Sigmoid colon (tissue), 7 donors: ENCODE measurements at places on chromosomes 4 and X. TPM values are rescaled to one million over a fixed set of nuclear protein-coding genes. Genes with fewer than 3 reads are reported as not detected.

Gene CNGA1
- 3.0 TPM for polyA plus RNA-seq

Gene TIGD4
- polyA plus RNA-seq: 0.25 TPM

Gene CDS1
- 6.9 TPM for polyA plus RNA-seq

Gene EMCN
- polyA plus RNA-seq: 1.2 TPM

Gene MAGEC1
- not detected for polyA plus RNA-seq

Gene PRKG2
- polyA plus RNA-seq: 1.2 TPM

Gene PCDH11X
- polyA plus RNA-seq: not detected

Gene SLC4A4
- 10.6 TPM for polyA plus RNA-seq

Gene ASMTL
- 24.0 TPM for polyA plus RNA-seq

Gene RNF175
- polyA plus RNA-seq: not detected

Gene MSX1
- polyA plus RNA-seq: 1.2 TPM

Gene CPXCR1
- not detected for polyA plus RNA-seq

Gene CLIC2
- polyA plus RNA-seq: 5.1 TPM

Gene CHIC1
- polyA plus RNA-seq: 2.5 TPM

Gene GATA1
- not detected for polyA plus RNA-seq

Gene REPS2
- polyA plus RNA-seq: 10.2 TPM

Gene SLC25A14
- 4.8 TPM for polyA plus RNA-seq

Gene DYNLT3
- 37.2 TPM for polyA plus RNA-seq

Gene DOK7
- polyA plus RNA-seq: 1.2 TPM

Gene AVPR2
- polyA plus RNA-seq: not detected

Gene DIAPH2
- 7.3 TPM for polyA plus RNA-seq

Gene NEIL3
- 1.9 TPM for polyA plus RNA-seq

Gene LANCL3
- 1.6 TPM for polyA plus RNA-seq
